ENCODE measurements at places on chromosomes 6 and 20. TPM values are rescaled to one million over a fixed set of nuclear protein-coding genes. Genes with fewer than 3 reads are reported as not detected.

The ELOVL2 gene
- total RNA-seq, result not detected

- DNase-seq, result no peak
- H3K36me3 ChIP-seq, result peaks cover 23% of the 10 kb centered on the region
- H3K4me1 ChIP-seq, result peaks cover 22% of the 10 kb centered on the region
- peak overlapping the region; percentile 88 for H3K27ac ChIP-seq
Measured at GRCh38 chr6:33455051-33455450, 675 bp downstream of the ZBTB9 start.

DNA sequence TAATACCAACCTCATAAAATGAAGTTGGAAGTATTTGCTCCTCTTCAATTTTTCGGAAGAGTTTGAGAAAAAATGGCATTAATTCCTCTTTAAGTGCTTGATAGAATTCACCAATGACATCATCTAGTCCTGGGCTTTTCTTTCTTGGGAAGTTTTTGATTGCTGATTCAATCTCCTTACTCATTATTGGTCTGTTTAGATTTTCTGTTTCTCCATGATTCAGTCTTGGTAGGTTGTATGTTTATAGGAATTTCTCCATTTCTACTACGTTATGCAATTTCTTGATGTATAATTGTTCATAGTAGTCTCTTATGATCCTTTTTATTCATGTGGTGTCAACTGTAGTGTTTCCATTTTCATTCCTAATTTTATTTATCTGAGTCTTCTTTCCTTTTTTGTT is 176.9 kb upstream of the PRND start:
- DNase-seq, result no peak
- no peaks in the 10 kb centered on the region for H3K4me1 ChIP-seq
- H3K36me3 ChIP-seq, result no peaks in the 10 kb centered on the region
- no peak overlapping the region for H3K4me3 ChIP-seq
- no peak overlapping the region for H3K27ac ChIP-seq

DNA sequence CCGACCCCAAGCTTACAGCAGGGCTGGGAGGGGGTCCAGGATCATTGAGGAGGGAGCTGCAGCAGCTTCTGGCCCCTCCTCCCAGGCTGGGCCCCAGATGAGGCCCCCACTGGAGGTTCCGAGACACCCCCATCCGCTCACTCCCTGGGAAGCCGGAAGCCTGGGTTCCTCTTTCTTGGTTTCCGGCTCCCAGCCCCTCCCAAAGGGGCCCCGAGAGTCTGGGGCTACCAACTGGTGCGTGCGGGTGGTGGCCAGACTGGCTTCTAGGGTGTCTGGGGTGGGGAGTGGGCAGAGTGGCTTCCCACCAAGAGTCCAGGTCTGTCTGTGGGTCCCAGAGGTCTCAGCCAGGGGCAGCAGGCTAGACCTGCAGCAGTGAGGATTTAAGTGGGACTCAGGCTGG is 2.2 kb downstream of the RGS19 start:
- H3K27ac ChIP-seq, result peak overlapping the region; percentile 79
- no peaks in the 10 kb centered on the region for H3K27me3 ChIP-seq
- DNase-seq, result no peak
- peak overlapping the region; percentile 89 for H3K4me3 ChIP-seq
- H3K36me3 ChIP-seq, result peaks cover 47% of the 10 kb centered on the region

GRCh38 chr6:14784596-14785492 is 461.0 kb upstream of the JARID2 start:
- no peaks in the 10 kb centered on the region for H3K4me1 ChIP-seq
- peak overlapping the region; percentile 18 for H3K4me3 ChIP-seq
- DNase-seq, result peak; percentile 50
- peak overlapping the region; percentile 46 for H3K27ac ChIP-seq
- H3K27me3 ChIP-seq, result no peaks in the 10 kb centered on the region
- no peaks in the 10 kb centered on the region for H3K36me3 ChIP-seq

The CBLN4 gene
- total RNA-seq, result not detected

The MLN gene
- not detected for total RNA-seq

- H3K4me3 ChIP-seq, result no peak overlapping the region
- peaks cover 11% of the 10 kb centered on the region for H3K4me1 ChIP-seq
- DNase-seq, result no peak
- no peak overlapping the region for H3K27ac ChIP-seq
- H3K27me3 ChIP-seq, result no peaks in the 10 kb centered on the region
- H3K36me3 ChIP-seq, result no peaks in the 10 kb centered on the region
Measured at GRCh38 chr6:5514353-5514752, 253.0 kb downstream of the FARS2 start.

- H3K27ac ChIP-seq, result no peak overlapping the region
- no peaks in the 10 kb centered on the region for H3K36me3 ChIP-seq
- no peak overlapping the region for H3K4me3 ChIP-seq
- no peak for DNase-seq
- H3K27me3 ChIP-seq, result no peaks in the 10 kb centered on the region
Measured at GRCh38 chr6:16168121-16168520, 39.2 kb downstream of the MYLIP start.

- no peaks in the 10 kb centered on the region for H3K36me3 ChIP-seq
- DNase-seq, result no peak
- no peak overlapping the region for H3K27ac ChIP-seq
- no peaks in the 10 kb centered on the region for H3K4me1 ChIP-seq
Measured at GRCh38 chr6:56151609-56152224, 95.7 kb downstream of the COL21A1 start.

The GNRH2 gene
- total RNA-seq, result 2.0 TPM

The ADGRF5 gene
- total RNA-seq, result not detected

DNA sequence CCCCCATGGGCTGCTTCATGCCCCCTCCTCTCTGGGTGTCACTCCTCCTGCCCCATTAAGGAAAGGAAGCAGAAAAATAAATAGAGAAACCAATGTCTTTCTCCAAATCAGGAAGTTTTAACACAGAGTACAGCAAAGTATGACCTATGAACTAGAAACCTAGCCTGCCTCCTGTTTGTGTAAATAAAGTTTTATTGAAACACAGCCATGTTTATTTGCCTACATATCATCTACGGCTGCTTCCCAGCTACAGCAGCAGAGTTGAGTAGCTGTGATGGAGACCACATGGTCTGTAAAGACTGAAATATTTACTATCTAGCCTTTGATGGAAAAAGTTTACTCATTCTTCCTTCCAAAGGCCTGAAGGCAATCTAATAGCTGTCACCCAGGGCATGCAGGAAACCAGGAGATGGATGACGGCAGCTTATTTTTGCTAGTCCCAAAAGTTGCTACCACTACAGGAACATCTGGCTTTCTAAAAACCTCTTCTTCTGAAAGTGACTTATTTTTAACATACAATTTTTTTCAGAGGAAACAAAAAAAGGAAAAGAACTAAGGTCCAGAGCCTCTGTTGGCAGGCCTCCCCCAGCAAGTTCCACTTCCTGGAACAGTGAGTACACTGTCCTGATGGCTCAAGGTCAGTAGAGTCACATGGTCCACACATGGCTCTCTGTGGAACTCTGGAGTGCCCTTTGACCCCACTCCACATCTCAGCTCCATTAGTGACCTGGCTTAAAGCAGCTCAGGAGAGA is 287.8 kb downstream of the PTPRT start:
- no peaks in the 10 kb centered on the region for H3K36me3 ChIP-seq
- no peak for DNase-seq
- H3K27ac ChIP-seq, result no peak overlapping the region
- H3K4me1 ChIP-seq, result no peaks in the 10 kb centered on the region

GRCh38 chr20:58886546-58886945 is 34.0 kb downstream of the GNAS start:
- H3K4me1 ChIP-seq, result no peaks in the 10 kb centered on the region
- DNase-seq, result no peak
- no peak overlapping the region for H3K27ac ChIP-seq
- H3K36me3 ChIP-seq, result no peaks in the 10 kb centered on the region

The PHIP gene
- 41.3 TPM for total RNA-seq

The SLPI gene
- not detected for total RNA-seq

The TGM3 gene
- not detected for total RNA-seq

DNA sequence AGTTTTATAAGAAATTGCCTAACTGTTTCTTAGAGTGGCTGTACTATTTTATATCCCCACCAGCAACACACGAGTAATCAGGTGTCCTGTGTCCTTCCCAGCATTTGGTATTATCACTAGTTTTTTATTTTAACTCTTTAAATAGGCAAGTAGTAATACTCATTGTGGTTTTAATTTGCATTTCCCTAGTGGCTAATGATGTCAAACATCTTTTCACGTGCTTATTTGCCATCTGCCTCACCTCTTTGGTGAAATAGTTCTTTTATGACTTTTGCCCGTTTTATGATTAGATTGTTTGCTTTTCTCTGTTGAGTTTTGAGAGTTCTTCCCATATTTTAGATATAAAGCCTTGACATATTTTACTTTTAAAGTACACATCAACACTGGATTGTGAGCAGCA is 57.8 kb downstream of the GCLC start:
- no peak overlapping the region for H3K27ac ChIP-seq
- no peaks in the 10 kb centered on the region for H3K36me3 ChIP-seq
- no peaks in the 10 kb centered on the region for H3K4me1 ChIP-seq
- H3K4me3 ChIP-seq, result no peak overlapping the region

The RPS6KA2 gene
- 5.4 TPM for total RNA-seq

- no peak overlapping the region for H3K4me3 ChIP-seq
- H3K27ac ChIP-seq, result no peak overlapping the region
- H3K27me3 ChIP-seq, result no peaks in the 10 kb centered on the region
- no peaks in the 10 kb centered on the region for H3K36me3 ChIP-seq
Measured at GRCh38 chr6:56775498-56776166, 132.9 kb upstream of the DST start.

The RIN2 gene
- 20.8 TPM for total RNA-seq

- no peaks in the 10 kb centered on the region for H3K27me3 ChIP-seq
- no peaks in the 10 kb centered on the region for H3K36me3 ChIP-seq
- no peak overlapping the region for H3K27ac ChIP-seq
- H3K4me3 ChIP-seq, result no peak overlapping the region
Measured at GRCh38 chr6:167402195-167402686, 77.4 kb downstream of the TTLL2 start.

DNA sequence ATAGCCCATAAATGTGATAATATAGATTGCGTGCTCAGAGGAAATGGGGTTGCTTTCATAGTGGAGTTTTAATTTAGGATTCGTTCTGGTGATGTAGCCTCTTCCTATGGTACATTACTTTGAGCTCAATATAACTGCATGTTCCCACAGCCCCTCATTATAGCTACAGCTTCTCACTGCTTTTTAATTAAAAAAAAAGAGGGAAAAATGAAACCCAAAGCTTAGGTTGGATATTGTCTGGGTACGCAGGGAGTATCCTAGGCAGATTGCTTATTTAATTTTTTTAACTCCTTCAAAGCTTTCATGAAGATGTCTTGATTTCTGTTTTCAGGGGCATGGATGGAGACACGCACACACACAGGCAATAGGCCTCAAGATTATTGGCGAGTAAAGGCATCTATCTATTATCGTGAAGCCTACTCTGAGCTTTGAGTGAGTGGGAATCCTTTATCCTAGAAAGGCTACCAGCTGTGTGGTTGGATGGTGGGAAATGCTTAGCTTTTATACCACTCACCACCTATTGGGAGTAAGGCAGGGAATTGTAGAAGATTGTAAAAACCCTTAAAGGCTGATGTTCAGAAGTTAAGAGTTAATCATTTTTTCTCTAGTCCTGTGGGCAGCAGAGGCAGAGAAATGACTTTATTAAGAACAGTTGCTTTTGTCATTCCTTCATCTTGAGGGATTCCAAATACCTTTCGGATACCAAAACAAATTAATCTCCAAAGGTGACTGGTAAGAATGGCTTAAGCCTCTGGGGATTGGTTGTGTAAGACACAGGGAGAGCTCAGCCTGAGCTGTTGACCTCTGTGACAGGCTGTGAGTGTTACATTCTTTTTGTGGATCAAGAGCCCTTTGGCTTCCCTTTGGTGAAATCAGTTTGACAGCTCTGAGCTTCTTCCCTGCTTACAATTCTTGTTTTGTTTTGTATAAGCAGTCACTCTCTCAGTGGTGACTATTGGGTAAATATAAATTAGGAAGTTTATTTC is 33.4 kb downstream of the CTNNBL1 start:
- no peaks in the 10 kb centered on the region for H3K4me1 ChIP-seq
- H3K27me3 ChIP-seq, result no peaks in the 10 kb centered on the region
- H3K27ac ChIP-seq, result no peak overlapping the region
- DNase-seq, result no peak
- no peaks in the 10 kb centered on the region for H3K36me3 ChIP-seq

DNA sequence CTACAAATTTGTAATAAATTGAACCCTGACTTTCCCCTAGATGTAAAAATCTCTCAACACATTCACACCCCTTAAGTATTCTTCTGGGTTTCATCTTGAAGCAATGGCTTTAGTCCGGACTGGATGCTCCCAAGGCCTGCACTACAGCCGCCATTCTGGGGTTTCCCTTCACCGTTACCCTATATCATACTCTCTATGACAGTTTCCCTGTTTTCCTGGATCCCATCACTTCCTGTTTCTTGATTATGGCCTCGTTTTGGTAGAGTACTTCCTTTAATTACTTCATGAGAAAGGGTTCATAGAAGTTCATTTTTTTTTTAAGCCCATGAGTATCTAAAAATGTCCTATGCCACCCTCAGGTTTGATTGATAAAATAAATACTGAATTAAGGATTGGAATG is 11.7 kb downstream of the FIG4 start:
- H3K4me3 ChIP-seq, result no peak overlapping the region
- H3K4me1 ChIP-seq, result no peaks in the 10 kb centered on the region
- no peaks in the 10 kb centered on the region for H3K27me3 ChIP-seq
- no peak for DNase-seq
- no peak overlapping the region for H3K27ac ChIP-seq

GRCh38 chr6:25943887-25944286 is 13.4 kb upstream of the SLC17A2 start:
- no peaks in the 10 kb centered on the region for H3K36me3 ChIP-seq
- no peak for DNase-seq
- H3K4me3 ChIP-seq, result no peak overlapping the region
- no peaks in the 10 kb centered on the region for H3K27me3 ChIP-seq
- H3K27ac ChIP-seq, result no peak overlapping the region

DNA sequence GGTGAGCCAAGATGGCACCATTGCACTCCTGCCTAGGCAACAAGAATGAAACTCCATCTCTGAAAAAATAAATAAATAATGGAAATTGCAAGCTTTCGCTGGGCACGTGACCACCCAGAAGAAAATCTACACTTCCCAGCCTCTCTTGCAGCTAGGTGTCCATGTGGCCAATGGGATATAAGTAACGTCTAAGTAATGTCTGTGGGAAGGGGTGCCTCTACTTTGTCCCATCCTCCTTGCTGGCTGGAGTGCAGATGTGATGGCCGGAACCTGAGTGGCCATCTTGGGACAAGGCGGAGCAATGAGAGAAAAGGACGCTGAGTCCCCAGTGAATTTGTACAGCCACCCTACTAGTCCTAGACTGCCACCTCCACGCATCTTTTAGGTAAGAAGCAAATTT is 99.8 kb upstream of the PTPN1 start:
- H3K36me3 ChIP-seq, result no peaks in the 10 kb centered on the region
- H3K4me3 ChIP-seq, result no peak overlapping the region
- no peaks in the 10 kb centered on the region for H3K27me3 ChIP-seq
- no peaks in the 10 kb centered on the region for H3K4me1 ChIP-seq
- DNase-seq, result no peak

The INSM1 gene
- total RNA-seq, result not detected

DNA sequence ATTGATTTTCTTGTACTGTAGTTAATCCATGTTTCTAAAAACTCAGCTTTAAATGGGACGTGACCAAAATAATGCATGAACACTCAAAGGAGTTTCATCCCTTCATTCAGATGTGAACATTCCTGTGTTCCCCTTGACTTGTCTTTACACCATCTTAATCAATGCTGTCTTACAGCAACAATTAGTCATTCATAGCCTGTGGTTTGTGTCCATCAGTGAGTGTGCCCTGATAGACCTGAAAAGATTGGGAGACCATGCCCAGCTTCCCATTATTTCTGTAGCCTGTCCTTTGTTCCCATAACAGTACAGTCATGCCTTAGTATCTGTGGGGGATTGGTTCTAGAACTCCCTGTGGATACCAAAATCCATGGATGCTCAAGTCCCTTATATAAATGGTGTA is 23.9 kb downstream of the NT5E start:
- H3K27ac ChIP-seq, result no peak overlapping the region
- H3K4me1 ChIP-seq, result no peaks in the 10 kb centered on the region
- no peaks in the 10 kb centered on the region for H3K36me3 ChIP-seq
- H3K27me3 ChIP-seq, result no peaks in the 10 kb centered on the region
- H3K4me3 ChIP-seq, result no peak overlapping the region

The TREML2 gene
- 0.84 TPM for total RNA-seq

The IL20RA gene
- not detected for total RNA-seq
